ENCODE measurements at places on chromosomes 2 and 18.

GRCh38 chr2:181814057-181814491 lies 77.5 kb upstream of the ITPRID2 start:
- no peak for DNase-seq

GRCh38 chr18:295756-296490 lies 28.1 kb upstream of the THOC1 start:
- DNase-seq = no peak

DNA sequence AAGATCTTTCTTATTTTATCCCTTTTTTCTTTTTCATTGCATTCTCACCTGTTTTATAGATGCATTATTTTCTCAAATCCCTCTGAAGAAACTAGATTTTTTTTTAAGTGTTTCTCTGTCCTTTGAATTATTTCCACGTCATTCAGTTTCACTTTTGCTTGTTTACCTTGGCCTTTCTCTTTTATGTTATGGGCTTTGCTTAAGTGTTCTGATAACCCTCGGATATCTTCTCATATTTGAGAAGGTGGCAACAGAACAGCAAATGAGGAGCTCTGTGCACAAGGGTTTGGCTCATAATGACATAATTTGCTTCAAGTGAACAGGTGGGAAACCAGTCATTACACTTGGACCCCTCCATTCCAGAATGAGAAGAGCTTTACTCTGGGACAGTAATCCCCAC lies 111.9 kb downstream of the C1D start:
- no peak for DNase-seq

DNA sequence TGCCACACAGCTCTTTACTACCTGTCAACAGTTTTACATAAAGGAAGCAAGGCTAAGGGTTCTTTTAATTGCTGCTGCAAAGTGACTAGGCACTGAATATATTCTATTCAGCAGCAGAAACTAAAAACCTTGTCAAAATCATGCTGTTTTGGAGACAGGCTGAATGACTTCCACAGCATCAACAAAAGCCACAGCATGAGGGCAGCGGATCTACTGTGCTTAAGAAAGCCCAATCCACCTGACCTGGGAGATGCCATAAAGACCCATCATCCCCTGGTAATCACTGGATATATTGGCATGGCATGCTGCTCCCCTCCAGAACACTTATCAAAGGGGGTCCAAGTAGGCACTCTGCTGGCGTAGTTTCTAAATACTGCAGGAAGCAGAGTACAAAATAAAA lies 715.1 kb upstream of the SLC8A1 start:
- DNase-seq = no peak

DNA sequence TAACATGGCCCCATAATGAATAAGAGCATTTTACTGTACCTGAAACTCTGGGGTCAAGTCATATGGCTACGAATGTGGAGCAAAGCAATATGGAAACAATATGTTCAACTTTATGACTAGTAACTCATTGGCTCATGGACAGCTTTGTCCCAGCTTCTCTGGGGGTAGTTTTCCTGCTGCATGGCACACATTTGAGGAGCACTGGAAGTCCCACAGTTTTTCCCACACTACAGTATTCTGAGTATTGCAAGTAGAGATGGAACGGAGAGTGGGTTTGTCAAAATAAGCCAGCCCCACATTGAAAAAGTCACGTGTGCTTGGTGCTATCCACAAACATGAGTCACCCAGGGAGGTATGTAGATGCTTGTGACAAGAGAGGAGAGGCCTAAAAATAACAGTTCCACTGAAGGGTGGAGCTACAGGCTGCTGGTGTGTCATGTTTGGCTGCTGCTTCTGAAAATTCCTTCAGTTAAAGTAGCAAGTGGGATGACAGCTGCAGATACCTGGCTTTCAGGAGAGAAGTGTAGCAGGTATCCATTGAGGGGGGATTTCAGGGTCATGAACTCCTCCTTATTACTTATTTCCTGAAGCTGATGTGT lies 48.2 kb upstream of the CTAGE1 start:
- no peak for DNase-seq

Data from activated T-cell treated with anti-CD3 and anti-CD28 coated beads for 4 hours (primary cell).